Activated CD4-positive, alpha-beta T cell treated with anti-CD3 and anti-CD28 coated beads for 4 hours (primary cell): ENCODE measurements at places on chromosomes 3 and 15.

DNA sequence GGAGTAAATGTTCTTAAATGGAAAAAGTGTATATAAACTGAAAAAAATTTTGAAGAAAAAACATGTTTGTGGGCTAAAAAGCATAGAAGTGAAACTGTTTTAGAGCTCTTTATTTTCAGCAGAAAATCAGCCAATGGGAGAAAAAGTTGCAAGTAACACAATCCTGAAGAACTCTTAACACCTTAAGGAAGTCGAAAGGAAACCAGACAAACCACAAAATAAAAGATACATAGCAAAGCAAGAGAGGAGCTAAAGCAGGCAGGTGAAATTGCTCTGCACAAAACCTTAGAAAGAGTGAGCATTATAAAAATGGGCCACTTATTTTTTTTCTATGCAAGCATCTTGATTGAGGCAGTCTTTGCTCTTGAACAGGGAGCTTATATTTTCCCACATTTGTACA is 300.5 kb downstream of the RAP2B start:
- no peak for DNase-seq

DNA sequence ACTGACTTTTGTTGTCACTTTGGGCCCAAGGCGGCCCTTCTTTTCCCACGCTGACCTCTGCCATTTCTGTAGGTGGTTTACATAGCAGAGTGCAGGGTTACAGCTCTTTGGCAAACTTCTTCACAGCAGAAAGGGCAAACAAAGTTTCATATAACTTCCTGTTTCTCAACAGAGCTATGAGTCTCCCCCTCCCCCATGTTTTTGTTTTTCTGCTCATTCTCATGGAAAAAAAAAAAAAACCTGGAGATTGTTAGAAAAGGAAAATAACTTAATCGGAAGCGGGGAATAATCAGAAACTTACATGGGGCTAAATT is 342.0 kb upstream of the NR2F2 start:
- no peak for DNase-seq

- peak; percentile 42 for DNase-seq
These were observed 159.5 kb upstream of the LPP start for GRCh38 chr3:187994221-187995042.

GRCh38 chr15:64905119-64905831 is 6.4 kb upstream of the ANKDD1A start:
- DNase-seq, result peak; percentile 81

GRCh38 chr3:94373456-94373855 is 310.6 kb downstream of the NSUN3 start:
- no peak for DNase-seq

GRCh38 chr3:193040836-193041672 is 123.4 kb upstream of the MB21D2 start:
- peak; percentile 3 for DNase-seq

GRCh38 chr3:112132975-112133448 is at the start of gene GCSAM:
Gene GCSAM, minus strand, starts transcription at chr3:112133248. Its CDS starts 128 bp downstream, at chr3:112133120.
- DNase-seq, result peak; percentile 61

DNA sequence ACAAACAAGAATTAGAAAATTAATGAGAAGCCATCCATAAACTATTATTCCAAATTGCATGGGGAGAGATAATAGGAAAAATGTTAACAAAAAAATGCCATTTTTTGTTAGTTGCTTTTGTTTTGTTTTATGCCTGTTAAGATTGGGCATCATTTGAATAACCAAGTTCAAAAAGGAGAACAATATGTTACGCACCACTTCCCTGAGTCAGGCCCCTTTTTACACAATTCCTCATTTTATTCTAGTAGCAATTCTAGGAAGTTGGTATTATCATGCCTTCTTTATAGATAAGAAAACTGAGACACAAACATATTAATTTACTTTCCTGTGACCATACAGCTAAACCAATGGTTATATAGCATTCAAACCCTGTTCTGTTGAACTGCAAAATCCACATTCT is 736.9 kb upstream of the CCDC54 start:
- DNase-seq, result no peak

DNA sequence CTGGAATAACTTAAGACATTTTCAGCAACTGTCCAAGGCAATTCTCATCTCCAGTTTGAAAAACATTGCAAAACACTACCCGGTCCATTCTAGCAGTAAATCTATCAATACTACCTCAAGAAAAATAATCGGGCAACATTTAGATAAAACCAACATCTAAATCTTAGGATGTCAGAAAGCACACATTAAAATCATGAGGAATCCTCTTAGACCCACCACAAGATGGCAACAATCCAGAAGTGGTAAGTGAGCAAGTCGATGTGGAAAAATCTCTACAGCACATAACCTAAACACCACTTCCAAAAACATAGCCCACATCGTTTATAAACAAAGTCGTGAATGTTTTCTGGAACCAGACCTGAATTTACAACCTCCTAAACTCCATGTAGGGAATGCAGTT is 5.7 kb downstream of the PLCH1 start:
- no peak for DNase-seq

DNA sequence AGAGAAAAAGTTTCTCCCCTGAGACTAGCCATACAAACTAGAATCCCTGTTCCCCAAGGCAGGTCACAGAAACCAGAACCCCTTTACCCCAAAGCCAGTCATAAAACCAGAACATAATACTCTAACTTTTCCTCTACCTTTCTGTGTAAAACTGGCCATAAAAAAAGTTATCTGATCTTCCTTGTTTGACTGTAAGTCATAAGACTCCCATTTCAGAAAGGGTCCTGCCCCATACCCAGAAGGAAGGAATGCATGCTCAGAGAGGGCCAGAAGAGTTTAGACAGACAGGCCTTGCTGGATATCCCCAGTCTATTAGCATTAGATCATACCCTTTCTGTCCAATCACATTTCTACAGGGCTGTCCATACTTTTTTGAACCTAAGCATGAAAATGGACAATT is 27.2 kb downstream of the SCN11A start:
- DNase-seq, result no peak

GRCh38 chr3:37826933-37827332 is 34.7 kb upstream of the CTDSPL start:
- no peak for DNase-seq

DNA sequence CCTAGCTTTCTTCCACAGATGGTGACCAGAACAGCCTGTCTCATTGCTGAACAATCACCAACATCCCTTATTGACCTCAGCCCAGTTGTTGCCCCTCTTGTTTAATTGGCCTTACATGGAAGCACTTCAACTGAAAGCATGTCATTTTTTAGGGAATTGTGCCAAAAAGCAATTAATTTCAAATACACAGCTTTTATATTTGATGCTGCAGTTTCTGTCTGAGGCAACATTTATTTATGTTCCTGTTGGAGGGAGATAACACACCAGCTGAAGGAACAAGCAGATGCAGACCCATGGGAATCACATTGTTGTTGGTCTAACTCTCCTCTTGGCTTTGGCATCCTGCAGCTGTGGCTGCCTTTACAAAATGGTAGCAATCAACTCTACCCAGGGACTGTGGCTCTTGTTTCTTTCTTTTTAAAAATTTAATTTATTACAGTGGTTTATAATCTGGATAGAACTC is 498.1 kb upstream of the RGMA start:
- DNase-seq, result no peak

GRCh38 chr3:112002096-112002971 is 3.6 kb downstream of the TAGLN3 start:
- peak; percentile 70 for DNase-seq

- no peak for DNase-seq
These were observed 12.8 kb upstream of the WDR49 start for GRCh38 chr3:167666563-167666962.

- no peak for DNase-seq
These were observed 167.0 kb downstream of the EBLN2 start for GRCh38 chr3:73228437-73228836.

DNA sequence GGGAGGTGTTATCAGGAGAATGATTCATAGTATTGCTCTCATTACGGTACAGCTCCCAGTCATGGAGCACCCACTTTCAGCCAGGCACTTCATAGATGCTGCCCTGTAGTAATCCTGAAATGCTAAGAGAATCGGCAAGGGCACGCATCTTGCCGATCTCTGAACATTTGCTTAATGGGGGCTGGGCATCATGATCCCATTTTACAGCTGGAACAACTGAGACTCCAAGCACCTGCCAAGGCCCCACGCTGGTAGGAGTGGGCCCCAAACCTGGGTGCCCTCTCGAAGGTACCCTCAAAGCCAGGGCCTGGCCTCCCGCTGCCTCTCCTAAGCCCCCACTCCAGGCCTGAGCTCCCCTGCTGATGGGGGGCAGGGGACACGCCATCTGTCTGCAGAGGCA is 47.3 kb downstream of the RPN1 start:
- no peak for DNase-seq

DNA sequence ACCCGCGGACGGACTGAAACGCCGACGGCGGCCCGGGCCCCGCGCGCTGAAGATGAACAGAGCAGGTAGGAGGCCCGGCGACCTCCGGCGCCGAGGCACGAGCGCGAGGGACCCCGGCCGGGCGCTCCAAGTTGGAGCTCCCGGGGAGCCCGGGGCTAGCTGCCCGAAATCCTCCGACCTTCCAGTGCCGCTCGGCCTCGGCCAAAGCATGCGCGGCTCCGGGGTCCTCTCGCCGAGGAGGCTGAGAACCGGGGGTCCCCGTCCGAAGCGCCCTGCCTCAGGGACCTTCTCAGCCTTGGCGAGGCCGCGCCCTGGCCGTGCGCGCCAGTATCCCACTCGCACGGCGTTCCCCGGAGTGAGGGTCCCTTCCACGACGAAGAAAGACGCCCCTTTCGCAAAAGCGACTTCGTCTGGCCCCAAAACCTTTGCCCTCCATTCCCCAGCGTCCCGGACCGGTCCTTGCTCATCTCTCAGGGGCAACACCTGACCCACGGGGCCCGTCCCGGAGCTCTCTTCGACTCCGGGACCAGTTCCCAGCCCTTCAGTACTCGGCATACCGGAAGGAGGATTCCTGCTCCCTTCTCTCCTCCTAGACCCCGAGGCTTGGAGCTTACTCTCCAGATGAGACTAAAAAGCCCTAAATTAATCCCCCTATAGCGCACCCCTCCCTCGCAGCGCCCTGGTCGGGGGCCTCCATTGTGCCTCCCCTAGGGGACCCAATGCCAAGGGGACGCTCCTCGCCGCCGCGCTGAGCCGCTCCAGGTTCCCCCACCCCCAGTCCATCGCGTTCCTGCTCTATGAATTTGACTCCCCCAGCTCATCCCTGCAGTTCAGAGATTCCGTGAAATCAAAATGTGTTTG is 7.7 kb upstream of the FGD5 start:
- DNase-seq, result no peak

DNA sequence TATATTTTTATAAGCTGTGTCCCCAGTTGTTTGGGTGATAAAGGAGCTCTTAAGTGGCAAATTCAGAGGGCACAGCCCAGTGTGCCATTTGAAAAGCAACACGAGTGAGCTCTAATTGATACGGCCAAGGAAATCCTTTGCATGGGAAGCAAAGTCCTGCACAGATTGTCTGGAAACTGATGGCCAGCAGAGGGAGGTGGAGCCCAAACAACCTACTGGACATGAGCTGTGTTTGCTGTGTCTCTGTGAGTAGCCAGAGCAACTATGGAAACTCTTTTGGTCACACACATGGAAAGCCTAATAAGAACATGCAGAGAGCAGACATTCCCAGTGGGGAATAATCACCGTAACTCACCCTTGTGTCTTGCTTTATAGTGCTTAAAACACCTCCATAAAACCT is 24.4 kb downstream of the ONECUT1 start:
- DNase-seq, result no peak

- DNase-seq, result peak; percentile 35
These were observed 24.3 kb downstream of the TBC1D21 start for GRCh38 chr15:73897441-73898261.

- DNase-seq, result no peak
These were observed 374.0 kb downstream of the KCNH8 start for GRCh38 chr3:19522305-19522704.

DNA sequence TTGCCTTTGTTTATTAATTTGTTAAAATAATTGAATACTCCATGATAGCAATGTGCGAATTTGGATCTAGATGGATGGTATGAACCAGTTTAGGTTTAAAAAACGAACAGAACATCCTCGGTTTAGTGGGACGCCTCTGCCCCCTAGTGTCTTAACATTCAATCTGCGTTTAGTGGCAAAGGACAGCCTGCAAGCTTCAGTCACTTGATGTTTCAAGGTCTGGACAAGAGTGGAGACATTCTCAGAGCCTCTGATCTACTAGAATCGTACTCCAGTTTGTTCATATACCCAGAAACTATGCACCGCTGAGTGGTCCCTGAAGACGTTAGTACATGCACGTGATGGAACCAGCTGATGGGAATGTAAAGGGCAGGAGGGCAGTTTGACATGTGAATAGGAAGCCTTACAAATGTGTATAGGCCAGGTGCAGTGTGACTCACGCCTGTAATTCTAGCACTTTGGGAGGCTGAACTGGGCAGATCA is 17.8 kb upstream of the ATP13A4 start:
- peak; percentile 27 for DNase-seq

DNA sequence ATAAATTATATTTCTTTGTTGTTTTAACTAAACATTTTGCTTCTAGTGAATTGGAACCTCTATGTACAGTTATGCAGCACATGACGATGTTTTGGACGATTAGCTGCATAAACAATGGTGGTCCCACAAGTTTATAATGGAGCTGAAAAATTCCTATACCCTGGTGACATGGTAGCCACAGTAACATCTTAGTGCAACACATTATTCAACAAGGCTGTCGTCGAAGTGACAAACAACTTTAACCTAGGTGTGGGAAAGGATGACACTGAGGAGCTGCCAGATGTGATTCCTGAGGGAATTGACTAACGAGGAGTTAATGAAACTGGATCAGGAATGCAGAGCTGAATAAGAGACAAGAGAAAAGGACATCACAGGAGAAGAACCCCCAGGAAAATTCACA is 588.9 kb upstream of the EPHA6 start:
- no peak for DNase-seq

DNA sequence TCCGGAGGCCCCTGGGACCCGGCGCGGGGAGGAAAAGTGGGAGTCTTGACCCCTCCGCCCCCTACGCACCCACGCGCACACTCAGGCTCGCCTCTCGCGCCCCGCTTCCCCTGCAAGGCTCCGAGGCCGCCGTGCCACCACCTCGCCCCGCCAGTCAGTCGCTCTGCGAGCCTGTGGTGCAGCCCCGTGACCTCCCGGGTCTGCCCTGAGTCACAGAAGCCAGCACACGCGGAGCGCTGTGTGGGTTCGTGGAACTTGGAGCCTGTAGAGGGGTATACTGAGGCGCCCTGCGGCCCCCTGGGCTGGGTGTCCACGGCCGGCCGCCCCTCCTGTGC is 380 bp upstream of the ALS2CL start:
- DNase-seq, result peak; percentile 53

DNA sequence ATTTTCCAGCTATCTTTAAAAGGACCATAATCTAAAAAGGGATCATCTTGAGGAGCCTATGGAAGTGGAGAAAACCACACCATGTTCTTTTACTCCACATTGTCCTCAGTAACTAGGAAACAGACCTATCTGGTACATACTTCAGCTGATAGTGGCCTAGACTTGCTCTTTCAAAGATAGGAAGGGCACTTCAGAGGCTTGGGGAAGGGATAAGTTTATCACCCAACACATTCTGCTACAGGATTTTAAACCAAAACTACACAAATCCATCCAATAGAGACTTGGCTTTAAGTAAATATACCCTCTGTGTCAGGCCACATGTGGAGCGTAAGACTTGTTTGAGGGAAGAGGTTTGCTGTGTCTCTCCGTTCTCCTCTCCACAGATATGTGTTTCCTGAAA is 35.4 kb downstream of the CP start:
- DNase-seq, result no peak

GRCh38 chr15:76577879-76578512 is 241.4 kb downstream of the ISL2 start:
- DNase-seq, result no peak
